ENCODE measurements at places on chromosomes 7 and 10. TPM values are rescaled to one million over a fixed set of nuclear protein-coding genes. Genes with fewer than 3 reads are reported as not detected.

DNA sequence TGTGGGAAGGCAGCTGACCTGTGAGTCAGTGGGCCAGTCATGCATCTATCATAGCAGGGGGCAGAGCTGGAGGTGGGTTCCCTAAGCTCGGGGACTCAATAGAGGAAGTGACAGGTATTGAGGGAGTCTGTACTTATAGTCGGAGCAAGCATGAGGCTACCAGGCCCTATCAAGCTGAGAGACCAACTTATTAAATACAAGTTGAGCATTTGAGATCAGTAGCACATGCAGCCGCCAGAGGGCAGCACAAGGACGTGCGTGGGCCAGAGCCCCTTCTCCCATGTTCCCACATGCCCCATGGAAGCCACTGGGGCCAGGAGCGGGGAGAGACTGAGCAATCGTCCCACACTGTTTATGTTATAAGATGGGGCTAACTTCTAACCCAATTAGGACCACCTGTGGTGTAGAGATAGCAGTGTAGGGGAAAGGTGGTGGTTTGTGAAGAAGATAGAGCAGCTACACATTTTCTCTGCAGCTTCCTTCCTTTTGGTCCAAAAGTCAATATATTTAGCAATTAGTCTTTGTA is 13.0 kb upstream of the STK31 start:
- peak; percentile 81 for DNase-seq

The PKD2L1 gene
- total RNA-seq, result not detected

DNA sequence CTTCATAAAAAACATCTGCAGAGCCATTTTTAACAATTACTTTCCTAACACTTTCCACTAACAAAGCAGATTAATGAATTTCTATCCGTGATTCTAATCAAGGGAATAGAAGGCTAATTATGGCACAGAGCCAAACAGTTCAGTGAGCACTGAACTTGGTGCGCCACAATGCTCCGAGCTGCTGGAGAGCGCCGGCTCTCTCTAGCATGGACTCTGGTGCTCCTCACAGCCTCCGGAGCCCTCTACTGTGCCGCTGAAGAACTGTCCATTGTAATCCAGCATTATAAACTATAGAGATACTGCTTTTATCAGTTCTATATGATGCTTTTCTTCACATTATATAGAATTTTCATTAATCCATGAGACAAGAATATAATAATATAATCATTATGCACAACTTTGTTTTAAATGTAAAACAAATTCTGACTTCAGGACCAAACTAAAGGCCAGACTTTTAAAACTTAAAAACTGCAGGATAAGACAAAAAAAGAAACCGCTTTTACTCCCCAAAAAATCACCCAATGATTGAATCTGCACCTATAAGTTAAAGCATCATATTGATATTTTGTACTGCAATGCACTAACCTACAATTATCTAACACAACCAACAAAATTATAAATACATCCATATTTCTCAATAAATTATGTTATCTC is 123.6 kb downstream of the RNF32 start:
- DNase-seq, result peak; percentile 91

DNA sequence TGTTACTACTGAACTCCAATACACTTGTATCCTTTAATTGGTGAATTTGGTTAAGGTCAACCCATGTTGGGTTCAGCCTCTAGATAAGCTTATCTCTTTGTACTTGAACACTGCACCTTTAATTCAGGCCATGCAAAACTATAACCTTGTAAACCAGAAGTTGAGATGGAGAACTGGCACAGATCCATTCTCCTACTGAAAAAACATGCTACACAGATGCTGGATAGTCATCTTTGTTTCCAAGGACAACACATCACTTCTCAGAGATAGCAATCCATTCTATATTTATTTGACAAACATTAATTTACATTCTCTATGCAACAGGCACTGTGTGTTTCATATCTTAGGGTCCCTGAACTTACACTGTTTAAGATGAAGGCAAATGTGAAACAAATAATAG is 2.9 kb upstream of the CDK14 start:
- DNase-seq, result no peak

- no peak for DNase-seq
Observed at GRCh38 chr7:39592586-39592985, 26.4 kb downstream of the YAE1 start.

Data from HT-29 (cell line).